ENCODE measurements at places on chromosomes 1 and 21.
A peak's percentile ranks its signal among the peaks of the same experiment; 100 is the strongest.

GRCh38 chr1:208607616-208608015 lies 363.4 kb upstream of the PLXNA2 start:
- H3K36me3 ChIP-seq: no peaks in the 10 kb centered on the region
- H3K27ac ChIP-seq: no peak overlapping the region
- no peaks in the 10 kb centered on the region for H3K27me3 ChIP-seq
- no peak overlapping the region for H3K4me3 ChIP-seq
- no peak for DNase-seq
- no peaks in the 10 kb centered on the region for H3K4me1 ChIP-seq

GRCh38 chr21:21003701-21004100 lies 5.5 kb downstream of the NCAM2 start:
- H3K36me3 ChIP-seq: no peaks in the 10 kb centered on the region
- H3K4me3 ChIP-seq: no peak overlapping the region
- H3K27me3 ChIP-seq: no peaks in the 10 kb centered on the region
- no peak for DNase-seq

DNA sequence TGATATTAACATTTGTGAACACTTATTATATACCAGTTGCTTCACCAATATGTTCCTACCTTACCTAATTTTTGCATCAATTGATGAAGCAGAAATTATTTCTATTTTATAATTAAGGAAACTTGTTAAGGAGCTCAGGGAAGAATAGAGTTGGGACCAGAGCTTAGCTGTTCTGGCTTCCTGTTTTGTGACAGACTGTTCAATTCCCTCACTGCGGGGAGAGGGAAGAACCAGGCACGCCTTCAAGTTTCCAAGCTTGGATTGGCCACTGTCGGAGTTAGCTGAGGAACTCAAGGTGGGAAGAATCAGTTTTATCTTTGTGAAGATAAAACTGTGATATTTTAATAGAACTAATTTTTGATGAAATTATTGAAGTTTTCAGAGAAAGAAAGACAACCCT lies 142.3 kb upstream of the LMO4 start:
- DNase-seq: no peak
- H3K27ac ChIP-seq: no peak overlapping the region
- no peaks in the 10 kb centered on the region for H3K27me3 ChIP-seq
- no peaks in the 10 kb centered on the region for H3K4me1 ChIP-seq
- H3K36me3 ChIP-seq: no peaks in the 10 kb centered on the region
- no peak overlapping the region for H3K4me3 ChIP-seq

DNA sequence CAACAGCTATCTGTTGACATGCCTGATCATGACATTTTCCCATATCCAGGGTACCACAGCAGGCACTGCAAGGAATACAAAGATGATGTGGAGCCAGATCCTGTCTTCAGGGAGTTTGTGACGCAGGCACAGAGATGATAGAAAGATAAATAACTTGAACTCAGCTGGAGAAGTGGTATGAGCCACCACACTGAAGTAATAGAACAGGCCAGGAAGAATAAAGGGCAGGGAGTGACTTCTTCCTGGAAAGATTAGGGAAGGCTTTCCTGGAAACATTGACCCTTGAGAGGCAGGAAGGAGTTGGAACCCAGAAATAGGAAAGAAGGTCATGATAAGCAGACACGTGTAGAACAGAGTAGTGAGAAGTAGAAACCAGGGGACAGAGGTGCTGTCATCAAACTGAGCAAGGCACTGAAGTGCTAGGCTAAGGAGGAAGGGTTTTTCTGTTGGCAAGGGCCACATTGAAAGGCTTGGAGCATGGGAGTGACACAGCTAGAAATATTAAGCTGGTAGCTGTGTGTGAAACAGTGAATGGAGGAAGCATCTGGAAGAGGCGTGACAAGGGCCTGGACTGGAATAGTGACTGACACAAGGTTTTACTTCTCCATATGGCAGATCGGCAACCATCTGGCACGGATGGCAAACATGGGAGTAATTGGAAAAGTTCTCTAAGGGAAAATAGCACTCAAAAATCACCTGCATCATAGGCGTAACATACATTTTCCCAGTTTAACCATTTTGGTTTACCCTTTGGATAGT lies 68.4 kb downstream of the AK5 start:
- H3K27me3 ChIP-seq: no peaks in the 10 kb centered on the region
- no peak overlapping the region for H3K4me3 ChIP-seq
- no peak overlapping the region for H3K27ac ChIP-seq
- no peak for DNase-seq

DNA sequence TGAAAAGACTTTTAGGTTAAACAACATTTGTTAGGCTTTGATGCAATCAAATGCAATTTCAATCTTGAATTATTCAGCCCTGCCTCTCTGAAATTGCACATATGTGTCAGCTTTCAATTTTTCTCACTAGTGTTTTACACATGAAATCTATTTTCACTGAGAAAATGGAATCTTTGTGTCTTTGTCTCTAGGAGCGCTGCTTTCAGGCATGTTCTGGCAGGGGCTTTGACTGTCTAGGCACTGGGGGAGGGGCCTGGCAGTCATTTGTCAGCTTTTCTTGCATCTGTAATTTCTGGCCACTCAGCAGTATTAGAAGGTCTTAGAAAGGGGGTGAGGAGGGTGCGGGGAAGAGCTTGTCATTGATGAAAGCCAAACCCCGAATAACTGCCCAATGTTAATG lies 264.4 kb downstream of the PTPRC start:
- H3K27ac ChIP-seq: no peak overlapping the region
- no peak for DNase-seq
- no peaks in the 10 kb centered on the region for H3K27me3 ChIP-seq
- no peak overlapping the region for H3K4me3 ChIP-seq
- peaks cover 42% of the 10 kb centered on the region for H3K4me1 ChIP-seq

DNA sequence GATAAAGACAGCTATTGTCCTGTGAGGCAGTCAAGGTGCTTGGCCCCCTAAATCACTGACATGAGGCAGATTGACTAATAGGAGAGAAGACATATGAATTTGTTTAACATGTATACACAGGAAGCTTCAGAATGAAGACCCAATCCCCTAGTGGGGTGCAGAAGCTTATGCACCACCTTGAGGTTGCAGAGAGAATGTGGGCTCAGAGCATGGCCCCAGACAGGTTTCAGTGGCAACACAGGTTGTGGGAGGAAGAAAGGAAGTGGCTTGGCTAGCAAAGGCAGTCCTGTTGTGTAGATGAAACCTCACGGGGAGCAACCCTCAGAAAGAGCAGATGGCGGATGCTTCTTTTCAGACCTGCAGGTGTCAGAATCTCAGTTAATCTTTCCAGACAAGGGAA lies 37.0 kb upstream of the PARP1 start:
- no peak overlapping the region for H3K27ac ChIP-seq
- no peaks in the 10 kb centered on the region for H3K36me3 ChIP-seq
- H3K4me3 ChIP-seq: no peak overlapping the region
- no peak for DNase-seq

DNA sequence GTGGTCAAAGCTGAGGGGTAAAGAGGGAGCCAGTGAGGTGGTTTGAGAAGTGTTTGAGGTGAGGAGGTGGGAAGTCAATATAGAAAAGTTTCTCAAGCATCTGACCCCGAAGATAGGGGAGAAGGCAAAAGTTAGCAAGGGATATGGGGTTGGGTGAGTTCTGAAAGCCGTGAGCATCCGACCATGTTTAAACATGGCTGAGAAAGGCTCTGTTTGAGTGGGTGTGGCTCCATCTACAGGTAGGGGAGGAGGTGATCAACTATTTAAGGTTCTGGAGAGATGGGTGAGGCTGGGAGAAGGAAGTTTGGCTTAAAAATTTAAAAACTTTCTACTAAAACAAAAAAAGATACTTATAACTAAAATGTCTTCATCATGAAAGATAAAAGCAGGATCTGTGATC lies 273.8 kb downstream of the KCNJ6 start:
- H3K27ac ChIP-seq: no peak overlapping the region
- no peaks in the 10 kb centered on the region for H3K4me1 ChIP-seq
- no peaks in the 10 kb centered on the region for H3K36me3 ChIP-seq
- no peak overlapping the region for H3K4me3 ChIP-seq
- DNase-seq: no peak

GRCh38 chr21:38081708-38082107 lies 165.5 kb upstream of the KCNJ6 start:
- H3K36me3 ChIP-seq: no peaks in the 10 kb centered on the region
- DNase-seq: no peak
- no peaks in the 10 kb centered on the region for H3K27me3 ChIP-seq
- H3K4me1 ChIP-seq: no peaks in the 10 kb centered on the region

DNA sequence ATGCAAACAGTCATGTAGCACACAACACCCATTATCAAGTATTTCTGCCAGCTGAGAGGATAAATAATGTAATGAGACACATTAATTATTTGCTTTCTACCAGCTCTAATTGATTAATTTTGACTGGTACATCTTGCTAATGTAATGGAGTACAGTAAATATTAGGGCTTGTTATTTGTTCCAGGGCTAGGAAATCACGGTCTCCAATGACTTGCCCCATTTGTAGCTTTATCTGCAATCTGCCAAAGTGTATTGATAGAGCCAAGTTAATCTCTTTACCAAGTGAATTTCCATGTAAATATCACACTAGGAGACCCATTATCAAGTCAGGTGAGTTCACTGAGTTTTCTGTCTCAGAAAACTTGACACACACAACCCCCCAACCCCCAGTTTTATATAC lies 55.1 kb downstream of the RGS13 start:
- H3K27me3 ChIP-seq: no peaks in the 10 kb centered on the region
- DNase-seq: no peak
- H3K4me3 ChIP-seq: no peak overlapping the region

- no peaks in the 10 kb centered on the region for H3K4me1 ChIP-seq
- H3K4me3 ChIP-seq: no peak overlapping the region
- H3K36me3 ChIP-seq: no peaks in the 10 kb centered on the region
- no peak for DNase-seq
- no peaks in the 10 kb centered on the region for H3K27me3 ChIP-seq
Measured at GRCh38 chr21:38092051-38092450, 164.7 kb upstream of the KCNJ15 start.

GRCh38 chr1:232765542-232765941 lies 39.7 kb upstream of the MAP10 start:
- H3K27ac ChIP-seq: peak overlapping the region; percentile 70
- no peak for DNase-seq
- no peaks in the 10 kb centered on the region for H3K27me3 ChIP-seq
- H3K4me3 ChIP-seq: no peak overlapping the region
- no peaks in the 10 kb centered on the region for H3K36me3 ChIP-seq

DNA sequence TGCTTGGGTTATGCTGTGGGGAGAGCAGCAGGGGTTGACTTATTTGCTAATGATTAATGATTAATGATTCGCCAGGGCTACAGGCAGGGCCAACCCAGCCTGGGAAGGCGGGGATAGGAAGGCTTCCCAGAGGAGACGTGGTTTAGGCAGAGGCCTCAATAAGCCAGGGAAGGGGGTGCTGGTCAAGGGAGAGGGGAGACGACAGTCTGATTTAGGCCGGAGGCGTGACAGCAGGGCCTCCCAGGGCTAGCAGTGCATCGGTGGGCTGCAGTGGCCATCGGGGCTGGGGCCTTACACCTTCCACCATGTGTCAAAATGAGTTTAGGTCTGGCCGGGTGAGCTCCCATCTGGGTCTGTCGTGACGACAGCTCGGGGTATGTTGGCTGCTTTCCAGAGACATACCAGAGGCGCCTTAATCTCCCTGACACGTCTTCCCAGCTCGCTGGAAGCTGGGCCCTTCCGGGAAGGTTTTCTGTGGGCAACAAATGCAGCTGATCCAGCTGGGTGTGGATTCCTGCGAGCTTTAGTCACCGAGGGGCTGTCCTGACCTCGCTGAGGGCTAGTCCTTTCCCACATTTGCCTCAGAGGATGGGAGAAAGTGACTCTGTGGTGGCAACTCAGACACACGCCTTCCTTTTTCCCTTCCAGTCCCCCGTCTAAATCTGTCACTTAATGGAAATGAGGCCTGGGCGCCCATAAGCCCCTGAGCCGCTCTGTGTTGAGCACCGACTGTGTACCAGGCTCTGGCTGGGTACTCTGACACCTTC lies 3.7 kb upstream of the SLC1A7 start:
- no peaks in the 10 kb centered on the region for H3K36me3 ChIP-seq
- H3K4me3 ChIP-seq: no peak overlapping the region
- peak; percentile 64 for DNase-seq
- no peaks in the 10 kb centered on the region for H3K27me3 ChIP-seq
- H3K27ac ChIP-seq: peak overlapping the region; percentile 79

GRCh38 chr1:64975127-64975526 lies 8.8 kb upstream of the JAK1 start:
- no peak overlapping the region for H3K4me3 ChIP-seq
- no peaks in the 10 kb centered on the region for H3K4me1 ChIP-seq
- H3K27ac ChIP-seq: no peak overlapping the region
- H3K36me3 ChIP-seq: no peaks in the 10 kb centered on the region

- H3K4me3 ChIP-seq: no peak overlapping the region
- no peak for DNase-seq
- H3K36me3 ChIP-seq: no peaks in the 10 kb centered on the region
- peaks cover 22% of the 10 kb centered on the region for H3K4me1 ChIP-seq
Measured at GRCh38 chr21:42677339-42678321, 24.2 kb downstream of the PDE9A start.

DNA sequence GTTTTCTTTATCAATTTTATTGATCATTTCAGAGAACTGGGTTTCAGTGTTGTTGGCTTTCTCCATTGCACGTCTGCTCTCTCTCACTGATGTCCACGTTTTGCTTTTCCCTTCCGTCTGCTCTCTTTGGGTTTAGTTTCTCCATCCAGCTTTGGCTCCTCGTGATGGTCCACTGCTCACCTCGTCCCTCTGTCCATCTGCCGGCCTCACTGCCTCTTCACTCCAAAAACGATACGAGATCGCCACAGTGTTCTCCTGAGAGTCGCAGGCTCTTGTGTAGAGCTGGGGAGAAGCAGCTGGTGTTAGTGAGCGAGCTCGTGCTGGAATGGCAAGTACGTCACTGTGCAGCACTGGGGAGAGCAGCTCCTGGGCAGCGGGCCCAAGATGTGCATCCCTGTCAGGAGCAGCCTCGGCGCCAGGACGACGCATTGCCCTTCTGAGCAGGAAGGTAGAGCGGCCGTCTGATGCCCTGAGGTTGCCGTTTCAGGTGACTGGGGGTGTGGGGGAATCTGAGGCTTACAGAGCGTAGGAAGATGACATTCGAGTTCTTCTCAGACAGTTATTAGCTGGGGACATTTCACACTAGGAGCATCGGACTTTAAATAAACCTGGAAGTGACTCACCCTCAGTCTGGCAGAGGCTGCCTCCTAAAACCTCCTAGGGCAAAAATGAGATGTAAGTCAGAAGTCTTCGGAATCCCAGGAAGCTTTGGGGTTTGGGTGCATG lies 31.4 kb upstream of the PCBP3 start:
- no peaks in the 10 kb centered on the region for H3K27me3 ChIP-seq
- no peak overlapping the region for H3K4me3 ChIP-seq
- H3K27ac ChIP-seq: no peak overlapping the region
- H3K4me1 ChIP-seq: no peaks in the 10 kb centered on the region
- peak; percentile 2 for DNase-seq
- H3K36me3 ChIP-seq: no peaks in the 10 kb centered on the region

All from upper lobe of left lung (tissue), 6 donors.